ENCODE measurements at places on chromosomes 1 and 21. TPM values are rescaled to one million over a fixed set of nuclear protein-coding genes. Genes with fewer than 3 reads are reported as not detected.
A peak's percentile ranks its signal among the peaks of the same experiment; 100 is the strongest.

DNA sequence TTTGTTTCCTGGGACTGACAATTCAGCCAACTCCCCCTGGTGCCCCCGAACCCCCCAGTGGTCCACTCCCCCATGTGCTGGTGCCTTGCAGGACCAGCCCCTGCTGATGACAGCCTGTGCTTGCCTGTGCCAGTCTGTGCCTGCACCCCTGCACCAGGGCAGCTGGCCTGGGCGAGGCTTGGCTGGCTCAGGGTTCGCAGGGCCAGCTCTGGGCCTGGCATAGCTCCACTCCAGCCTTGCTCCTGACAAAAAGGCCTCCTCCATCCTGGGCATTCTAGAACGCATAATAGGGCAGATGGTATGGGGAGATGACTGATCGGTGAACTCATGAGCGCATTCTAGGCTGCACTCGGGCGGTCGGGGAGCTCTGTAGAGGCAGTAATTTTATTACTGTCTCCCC, 5.4 kb downstream of the CNTN2 start:
- DNase-seq = no peak

- DNase-seq = no peak
Observed at GRCh38 chr1:100250807-100251206, 1.2 kb upstream of the DBT start.

DNA sequence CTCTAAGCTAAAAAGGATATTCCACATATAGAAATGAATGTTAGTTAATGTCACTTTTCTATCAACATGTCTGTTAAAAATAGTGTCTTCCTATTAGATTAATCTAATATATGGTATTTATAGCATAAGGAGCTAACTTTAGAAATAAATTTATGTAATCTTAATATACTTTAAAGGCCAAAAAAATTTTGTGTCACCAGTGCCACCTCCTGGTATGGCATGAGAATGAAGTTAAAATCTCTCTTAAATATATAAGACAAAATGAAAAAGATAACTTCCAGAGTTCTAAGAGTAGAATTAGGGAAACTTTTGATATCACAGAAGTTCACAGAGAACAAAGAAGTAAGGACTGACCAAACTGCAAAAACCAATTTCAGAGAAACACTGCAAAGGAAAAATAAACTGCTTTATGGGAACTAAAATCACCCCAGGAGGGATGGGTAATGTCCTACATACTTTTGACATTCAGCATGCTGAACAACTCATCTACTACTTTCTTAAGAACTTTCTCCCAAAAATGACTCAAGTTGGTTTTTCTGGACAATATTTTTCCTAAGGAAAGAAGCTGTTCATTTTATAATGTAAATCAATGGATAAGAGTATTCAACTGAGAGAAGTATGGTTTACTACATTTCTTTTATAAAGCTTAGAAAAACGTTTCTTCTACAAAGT, 82.8 kb downstream of the TRIM33 start:
- DNase-seq = peak; percentile 47

- no peak for DNase-seq
Observed at GRCh38 chr21:20652846-20653245, 345.4 kb upstream of the NCAM2 start.

Gene DIO1
- polyA plus RNA-seq = 0.24 TPM

Gene GJA9
- 0.05 TPM for polyA plus RNA-seq

Gene TNNI3K
- 1.4 TPM for polyA plus RNA-seq

Gene FCN3
- polyA plus RNA-seq = 452 TPM
